AG08395 (cell line): ENCODE measurements at places on chromosomes 3 and 15.

DNA sequence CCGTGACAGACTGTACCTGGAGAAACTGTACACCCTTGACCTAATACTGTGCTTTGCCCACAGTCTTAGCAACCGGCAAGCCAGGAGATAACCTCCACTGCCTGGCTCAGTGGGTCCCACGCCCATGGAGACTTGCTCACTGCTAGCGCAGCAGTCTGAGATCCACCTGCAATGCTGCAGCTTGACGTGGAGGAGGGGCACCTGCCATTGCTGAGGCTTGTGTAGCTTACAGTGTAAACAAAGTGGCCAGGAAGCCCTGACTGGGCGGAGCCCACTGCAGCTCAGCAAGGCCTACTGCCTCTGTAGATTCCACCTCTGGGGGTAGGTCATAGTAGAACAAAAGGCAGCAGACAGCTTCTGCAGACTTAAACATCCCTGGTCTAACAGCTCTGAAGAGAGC is 189.3 kb downstream of the EDEM1 start:
- DNase-seq = no peak

GRCh38 chr3:7506606-7507180 is 645.8 kb downstream of the GRM7 start:
- DNase-seq = no peak

DNA sequence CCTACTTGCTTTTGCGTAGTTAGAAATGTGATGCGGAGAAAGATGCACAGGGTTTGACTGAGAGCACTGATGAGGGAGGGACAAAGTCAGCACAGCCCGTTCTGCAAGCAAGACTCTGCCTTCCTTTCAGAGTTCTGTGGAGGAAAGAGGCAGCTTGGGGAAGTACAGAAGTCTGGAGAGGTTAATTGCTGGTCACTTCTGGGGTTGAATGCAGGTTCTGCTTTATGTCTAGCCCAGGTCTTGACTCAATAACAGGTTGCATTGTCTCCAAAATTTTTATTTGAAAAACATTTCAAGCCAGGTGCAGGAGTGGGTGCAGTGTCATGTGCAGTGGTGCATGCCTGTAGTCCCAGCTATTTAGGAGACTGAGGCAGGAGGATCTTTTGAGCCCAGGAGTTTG is 461.7 kb downstream of the NR2F2 start:
- no peak for DNase-seq

- DNase-seq = no peak
These were observed 536.4 kb downstream of the RSL24D1 start for GRCh38 chr15:54660356-54660755.

DNA sequence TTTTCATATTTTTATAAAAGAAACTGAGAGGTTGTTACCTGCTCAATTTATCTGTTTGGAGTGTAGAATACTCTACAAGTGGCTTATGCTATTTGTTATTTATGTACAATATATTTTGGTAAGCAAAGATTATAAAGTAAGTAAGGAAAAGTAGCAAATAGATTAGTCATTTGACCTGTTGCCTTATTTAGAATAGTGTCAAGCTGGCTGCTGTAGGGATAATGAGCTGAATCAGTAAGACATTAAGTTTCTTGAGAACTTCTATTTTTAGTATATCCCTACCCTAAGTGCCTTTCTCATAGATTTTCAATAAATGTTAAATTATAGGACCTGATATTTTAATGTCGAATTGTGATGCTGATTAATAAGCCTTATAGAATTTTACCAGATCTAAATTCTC is 37.2 kb downstream of the ECT2 start:
- peak; percentile 10 for DNase-seq

DNA sequence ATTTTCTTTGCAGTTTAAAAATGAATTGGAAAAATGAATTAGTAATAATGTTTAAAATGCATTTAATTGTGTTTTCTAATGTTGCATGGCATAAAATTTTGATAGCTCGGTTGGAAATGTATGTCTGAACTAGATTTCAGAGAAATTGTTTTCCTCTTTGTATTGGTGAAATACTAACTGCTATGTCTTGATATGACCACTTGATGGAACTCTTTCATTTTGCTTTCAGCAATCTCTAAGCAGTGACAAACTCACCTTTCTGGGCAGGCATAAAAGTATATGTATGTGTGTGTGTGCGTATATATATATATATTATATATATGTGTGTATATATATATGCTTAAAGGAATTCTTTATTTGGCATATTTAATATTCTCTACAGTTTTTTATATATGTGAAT is 239.3 kb upstream of the ZNF717 start:
- DNase-seq = peak; percentile 19

GRCh38 chr15:30973379-30973778 is 18.0 kb downstream of the MTMR10 start:
- no peak for DNase-seq

GRCh38 chr3:50179710-50180109 is 11.7 kb upstream of the GNAT1 start:
- no peak for DNase-seq

- DNase-seq = no peak
These were observed 41.6 kb upstream of the BDH1 start for GRCh38 chr3:197597335-197597734.

- no peak for DNase-seq
These were observed 16.9 kb downstream of the PPP2R3A start for GRCh38 chr3:135982404-135982761.

DNA sequence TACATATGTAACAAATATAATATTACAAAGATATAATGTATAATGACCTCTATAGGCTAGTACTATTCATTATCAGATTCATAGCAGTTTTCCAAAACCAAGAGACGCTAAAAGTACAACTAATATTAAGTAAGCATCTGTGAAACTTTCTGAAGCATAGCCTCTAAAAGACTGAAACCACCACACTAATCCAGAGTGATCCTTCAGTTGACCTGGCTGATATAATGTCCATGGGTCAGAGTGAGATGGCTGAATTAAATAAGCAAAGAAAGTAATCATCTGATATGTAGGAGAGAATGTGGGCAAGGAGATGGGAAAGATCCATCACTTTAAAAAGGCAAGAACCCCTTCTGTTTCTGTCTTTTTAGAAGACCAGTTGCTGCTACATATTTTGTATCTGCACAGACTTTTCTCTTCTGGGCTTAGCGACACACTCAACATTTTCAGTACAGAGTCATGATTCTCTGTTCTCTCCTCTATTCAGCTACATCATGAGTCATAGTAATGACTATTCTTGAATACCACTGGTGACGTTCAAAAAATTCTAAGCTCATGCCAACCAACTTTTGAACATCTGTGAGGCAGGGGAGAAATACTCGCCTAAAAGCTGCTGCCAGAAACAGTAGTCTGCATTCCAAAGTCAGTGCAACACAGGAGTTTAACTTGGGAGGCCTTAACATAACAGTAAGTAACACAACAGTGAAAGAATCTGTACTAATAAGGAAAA is 149.6 kb downstream of the MAGI1 start:
- DNase-seq = peak; percentile 95

- DNase-seq = no peak
These were observed 781 bp upstream of the IP6K1 start for GRCh38 chr3:49787182-49787464.

DNA sequence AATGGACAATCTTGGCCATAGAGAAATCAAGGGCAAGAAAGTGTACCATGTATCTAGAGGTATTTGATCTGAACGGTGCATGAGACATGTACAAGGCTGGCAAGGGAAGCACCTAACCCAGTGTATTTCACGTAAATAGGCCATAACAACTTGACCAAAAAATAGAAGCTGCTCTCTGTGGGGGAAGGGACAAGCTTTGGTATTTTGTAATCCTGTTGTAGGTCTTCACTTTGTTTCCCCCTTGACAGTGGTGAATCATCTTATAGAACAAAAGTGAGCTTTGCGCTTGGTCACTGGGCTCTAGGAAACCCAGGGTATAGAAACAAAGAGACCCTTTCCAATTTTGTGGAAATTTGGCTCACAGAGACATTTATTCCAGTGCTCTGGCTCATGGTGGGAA is 21.0 kb downstream of the LARS2 start:
- no peak for DNase-seq

GRCh38 chr3:46858456-46858855 is 4.8 kb downstream of the MYL3 start:
- DNase-seq = no peak

DNA sequence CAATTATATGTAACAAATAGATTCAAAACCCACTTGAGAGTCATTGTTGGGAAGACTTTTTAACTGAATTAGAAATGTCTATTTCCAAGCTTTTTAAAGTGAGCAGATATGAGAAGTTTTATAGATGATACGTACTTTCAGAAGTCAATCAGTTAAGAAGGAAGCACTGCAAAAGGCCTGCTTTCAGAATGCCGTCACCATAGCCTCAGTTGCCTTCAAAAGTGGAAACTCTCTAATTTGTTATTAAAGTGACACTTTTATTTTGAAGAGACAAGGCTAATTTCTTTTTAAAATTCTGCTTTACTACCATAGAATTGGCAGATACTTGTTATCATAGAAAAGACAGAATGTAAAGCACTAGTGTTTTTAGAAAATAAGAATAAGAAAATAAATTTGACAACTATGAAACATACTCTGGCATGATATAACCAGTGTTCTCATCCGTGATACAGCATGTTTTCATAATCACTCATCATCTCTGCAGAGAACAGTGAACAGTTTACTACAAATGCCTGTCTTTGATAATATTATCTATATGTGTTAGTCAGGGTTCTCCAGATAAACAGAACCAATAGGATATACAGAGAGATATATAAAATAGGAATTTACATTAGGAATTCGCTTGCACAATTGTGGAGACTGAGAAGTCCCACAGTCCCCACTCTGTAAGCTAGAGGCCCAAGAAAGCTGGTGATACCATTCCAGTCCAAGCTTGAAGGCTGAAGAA is 7.0 kb upstream of the PLD1 start:
- no peak for DNase-seq

- peak; percentile 51 for DNase-seq
These were observed 167.7 kb downstream of the GHSR start for GRCh38 chr3:172280406-172281051.

- DNase-seq = no peak
These were observed 2.8 kb downstream of the FES start for GRCh38 chr15:90887037-90887481.

DNA sequence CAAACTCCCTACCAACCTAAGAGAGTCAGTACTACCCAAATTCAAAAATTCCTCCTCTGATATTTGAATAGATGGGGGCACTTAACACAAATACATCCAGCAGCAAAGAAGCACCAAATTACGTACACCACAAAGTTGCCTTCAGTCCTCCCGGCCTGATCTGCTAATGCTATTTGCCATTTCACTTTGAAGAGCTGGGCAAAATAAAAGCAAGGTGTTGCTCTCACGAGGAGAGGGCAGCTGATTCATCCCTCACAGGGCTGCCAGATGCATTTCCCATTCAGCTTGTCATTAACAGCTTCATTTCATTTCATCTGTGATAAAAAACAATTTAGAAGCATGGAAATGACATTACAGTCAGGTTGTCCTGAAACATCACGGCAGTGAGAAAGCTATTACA is 283.4 kb upstream of the VEPH1 start:
- DNase-seq = peak; percentile 52

- DNase-seq = peak; percentile 55
These were observed 3.6 kb upstream of the CCR4 start for GRCh38 chr3:32947789-32948238.

GRCh38 chr3:122679085-122679881 is 1.4 kb upstream of the PARP14 start:
- DNase-seq = peak; percentile 79

DNA sequence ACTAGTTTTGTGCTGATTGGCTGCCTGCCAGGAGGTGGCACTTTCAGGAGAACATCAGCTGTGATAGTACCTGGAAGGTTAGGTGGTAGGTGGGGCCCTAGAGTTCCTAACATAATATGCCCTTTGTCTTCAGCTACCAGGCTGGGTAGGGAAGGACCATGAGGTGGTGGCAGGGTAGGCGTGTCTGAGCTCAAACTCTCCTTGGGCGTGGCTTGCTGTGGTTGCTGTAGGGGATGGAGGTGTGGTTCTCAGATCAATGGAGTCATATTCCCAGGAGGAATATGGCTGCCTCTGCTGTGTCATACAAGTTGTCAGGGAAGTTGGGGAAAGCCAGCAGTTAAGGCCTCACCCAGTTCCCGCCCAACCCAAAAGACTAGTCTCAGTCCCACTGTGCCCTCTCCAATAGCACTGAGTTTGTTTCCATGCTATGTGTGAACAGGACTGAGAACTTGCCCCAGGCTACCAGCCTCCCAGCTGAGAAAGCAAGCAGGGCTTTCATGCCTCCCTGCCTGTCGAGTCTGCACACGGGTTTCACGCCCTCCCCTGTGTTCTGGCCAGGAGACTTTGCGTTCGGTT is 107.7 kb downstream of the CHCHD4 start:
- DNase-seq = no peak

DNA sequence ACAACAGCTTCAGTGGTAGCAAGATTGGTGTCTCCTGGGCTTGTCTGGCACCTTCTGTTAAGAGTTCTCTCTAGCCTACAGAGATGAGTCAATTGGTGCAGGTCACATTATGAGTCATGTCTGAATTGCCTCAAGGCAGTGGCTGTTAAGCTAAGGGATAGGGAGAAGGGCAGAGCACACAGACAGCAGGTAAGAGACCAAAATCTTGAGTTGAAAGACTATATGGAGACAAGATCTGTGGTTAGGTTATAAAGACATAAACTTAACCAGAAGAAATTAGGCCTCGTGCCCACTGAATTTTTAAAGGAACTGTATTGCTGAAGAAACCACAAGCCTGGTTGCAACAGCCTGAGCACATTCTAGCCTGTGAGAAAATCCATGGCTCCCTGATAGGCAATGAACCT is 19.2 kb upstream of the KPNA1 start:
- DNase-seq = peak; percentile 85

GRCh38 chr3:31926543-31926942 is 54.5 kb downstream of the OSBPL10 start:
- DNase-seq = no peak

DNA sequence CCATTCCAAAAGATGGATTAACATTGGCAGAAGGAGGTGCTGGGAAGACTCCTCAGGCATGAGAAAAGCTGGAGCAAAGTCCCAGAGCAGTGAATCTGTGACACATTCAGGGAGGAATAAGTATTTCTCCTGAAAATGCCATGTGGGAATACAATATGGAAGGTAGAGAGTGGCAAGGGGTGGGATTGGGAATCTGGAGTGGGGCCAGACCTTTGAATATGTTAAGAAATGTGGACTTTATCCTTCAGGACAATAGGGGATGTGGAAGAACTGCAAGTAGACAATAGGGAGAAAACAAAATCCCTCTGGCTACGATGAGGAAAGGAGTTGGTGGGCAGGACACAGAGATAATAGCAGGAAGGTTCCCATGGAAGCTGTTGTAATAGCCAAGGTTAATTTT is 305.6 kb upstream of the TGFBR2 start:
- no peak for DNase-seq

DNA sequence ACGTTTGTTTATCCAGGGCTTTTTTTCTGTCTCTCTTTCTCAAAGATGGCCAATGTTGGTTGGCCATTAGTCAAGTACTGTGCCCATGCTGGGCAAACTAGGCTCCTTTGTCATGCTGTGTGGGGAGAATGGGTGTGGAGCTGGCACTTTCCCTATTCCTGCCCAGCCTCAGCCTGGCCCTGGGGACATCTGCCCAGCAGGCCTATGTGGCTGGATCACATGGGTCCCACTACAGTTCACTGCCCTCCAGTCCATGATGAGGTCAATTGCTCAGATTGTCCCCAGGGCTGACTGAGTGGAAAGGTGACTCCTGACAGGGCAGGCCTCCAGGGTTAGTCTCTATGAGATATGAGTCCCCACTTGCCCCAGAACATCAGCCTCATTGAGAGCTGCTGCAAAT is 54.4 kb upstream of the HERC1 start:
- no peak for DNase-seq
